ENCODE measurements at places on chromosomes 4 and X. TPM values are rescaled to one million over a fixed set of nuclear protein-coding genes. Genes with fewer than 3 reads are reported as not detected.

ARMCX1 gene
- total RNA-seq = 22.9 TPM

INPP4B gene
- total RNA-seq = 14.0 TPM

AP1AR gene
- 8.3 TPM for total RNA-seq

STK32B gene
- total RNA-seq = 5.8 TPM

GLRA2 gene
- total RNA-seq = not detected

ASB5 gene
- 0.18 TPM for total RNA-seq

AWAT2 gene
- total RNA-seq = under 0.01 TPM

KDR gene
- total RNA-seq = not detected

SLC9B1 gene
- total RNA-seq = 0.28 TPM

DNA sequence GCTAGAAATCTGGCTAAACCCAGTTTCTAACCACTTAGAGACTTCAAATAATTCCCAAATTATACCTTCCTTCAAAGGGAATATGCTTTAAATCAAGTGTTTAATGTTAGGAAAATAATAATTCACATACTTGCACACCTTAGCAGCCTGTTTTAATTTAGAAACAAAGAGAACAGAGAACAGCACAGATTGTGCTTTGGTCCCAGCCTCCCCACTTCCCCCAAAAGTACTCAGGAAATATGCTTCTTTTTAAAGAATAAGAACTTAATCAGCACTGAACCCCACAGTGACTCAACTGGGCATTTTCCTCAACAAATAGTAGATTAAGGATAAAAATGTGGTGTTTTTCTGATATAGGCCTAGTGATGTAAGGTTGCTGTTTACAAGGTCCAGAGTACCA is 295.8 kb downstream of the GBA3 start:
- H3K27ac ChIP-seq = no peak overlapping the region
- H3K27me3 ChIP-seq = no peaks in the 10 kb centered on the region
- no peaks in the 10 kb centered on the region for H3K4me1 ChIP-seq
- H3K36me3 ChIP-seq = no peaks in the 10 kb centered on the region
- DNase-seq = no peak

DNA sequence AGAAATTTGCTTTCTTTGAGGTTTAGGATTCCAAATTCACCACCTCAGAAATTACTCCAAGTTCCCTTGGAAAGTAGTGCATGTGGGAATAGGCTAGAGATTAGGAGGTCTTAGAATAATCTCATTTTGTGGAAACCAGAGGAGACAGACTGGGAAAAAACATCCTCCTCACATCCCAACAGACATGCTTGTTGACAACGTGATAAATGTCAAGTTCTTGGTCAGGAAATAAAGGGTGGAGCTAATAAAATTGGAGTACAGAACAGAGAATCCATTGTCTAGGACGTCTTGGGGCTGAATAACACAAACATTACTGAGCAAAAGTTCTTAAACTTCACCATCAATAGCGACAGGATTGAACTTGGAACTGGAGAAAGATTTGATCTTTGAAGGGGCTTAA is 233.4 kb downstream of the PABPC4L start:
- no peaks in the 10 kb centered on the region for H3K27me3 ChIP-seq
- H3K27ac ChIP-seq = no peak overlapping the region
- H3K4me1 ChIP-seq = no peaks in the 10 kb centered on the region

DNA sequence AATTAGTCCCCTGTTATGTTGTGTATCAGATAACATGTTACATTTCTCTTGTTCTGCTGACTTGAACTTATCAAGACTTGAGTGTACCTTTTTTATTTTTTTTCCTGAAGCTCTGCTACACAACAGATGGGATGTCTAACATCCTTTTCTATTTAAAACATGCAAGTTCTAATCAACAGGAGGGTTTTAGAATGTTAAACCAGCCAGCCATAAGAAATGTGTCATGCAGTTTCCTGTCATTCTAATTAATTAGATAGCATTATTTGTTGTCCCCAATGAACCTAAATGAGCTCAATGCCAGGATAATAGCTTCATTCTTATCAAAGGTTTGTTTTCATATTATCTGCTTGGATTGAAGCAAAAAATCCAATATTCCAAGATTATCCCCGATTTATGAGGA is 958.2 kb downstream of the PCDH7 start:
- no peaks in the 10 kb centered on the region for H3K27me3 ChIP-seq
- no peak for DNase-seq
- no peak overlapping the region for H3K27ac ChIP-seq
- H3K4me3 ChIP-seq = no peak overlapping the region

GRCh38 chrX:153681175-153681574 is 6.6 kb upstream of the SLC6A8 start:
- H3K27ac ChIP-seq = no peak overlapping the region
- no peaks in the 10 kb centered on the region for H3K4me1 ChIP-seq
- DNase-seq = no peak
- H3K27me3 ChIP-seq = peaks cover 7% of the 10 kb centered on the region
- no peak overlapping the region for H3K4me3 ChIP-seq

DNA sequence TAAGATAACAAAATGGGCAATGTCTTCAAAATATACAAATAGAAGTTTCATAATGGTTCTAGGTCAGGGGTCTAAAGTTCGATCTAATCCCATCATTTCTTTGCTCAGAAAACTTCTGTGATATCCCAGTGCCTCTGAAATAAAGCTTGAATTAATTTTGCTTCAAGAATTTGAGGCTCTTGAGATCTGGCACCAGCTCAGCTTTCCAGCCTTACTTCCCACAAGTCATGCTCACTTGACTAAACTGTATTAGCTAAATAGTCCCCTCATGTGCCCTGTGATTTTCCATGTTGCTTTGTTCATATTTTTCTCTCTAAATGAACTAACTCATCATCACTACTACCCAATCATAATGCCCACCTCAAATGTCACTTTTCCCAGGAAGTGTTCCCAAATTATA is 50.8 kb upstream of the MBNL3 start:
- DNase-seq = no peak
- no peaks in the 10 kb centered on the region for H3K4me1 ChIP-seq
- H3K27ac ChIP-seq = no peak overlapping the region
- H3K4me3 ChIP-seq = no peak overlapping the region
- no peaks in the 10 kb centered on the region for H3K36me3 ChIP-seq

GRCh38 chr4:73098713-73099112 is 29.2 kb upstream of the COX18 start:
- H3K27ac ChIP-seq = no peak overlapping the region
- H3K27me3 ChIP-seq = no peaks in the 10 kb centered on the region
- H3K4me1 ChIP-seq = no peaks in the 10 kb centered on the region
- H3K4me3 ChIP-seq = no peak overlapping the region
- peaks cover 38% of the 10 kb centered on the region for H3K36me3 ChIP-seq
- DNase-seq = no peak

DNA sequence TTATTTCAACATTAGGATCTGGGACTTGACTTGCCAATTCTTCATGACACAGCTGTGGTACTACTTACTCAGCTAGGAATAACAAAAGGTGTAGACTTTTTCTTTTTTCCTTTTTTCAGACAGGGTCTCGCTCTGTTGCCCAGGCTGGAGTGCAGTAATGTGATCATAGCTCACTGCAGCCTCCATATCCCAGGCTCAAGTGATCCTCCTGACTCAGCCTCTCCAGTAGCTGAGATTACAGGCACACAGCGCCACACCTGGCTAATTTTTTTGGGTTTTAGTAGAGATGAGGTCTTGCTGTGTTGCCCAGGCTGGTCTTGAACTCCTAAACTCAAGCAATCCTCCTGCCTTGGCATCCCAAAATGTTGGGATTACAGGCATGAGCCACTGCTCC is 16.3 kb downstream of the NOA1 start:
- no peak for DNase-seq
- no peaks in the 10 kb centered on the region for H3K27me3 ChIP-seq
- H3K27ac ChIP-seq = no peak overlapping the region
- H3K36me3 ChIP-seq = peaks cover 11% of the 10 kb centered on the region
- no peak overlapping the region for H3K4me3 ChIP-seq

- H3K4me3 ChIP-seq = no peak overlapping the region
- peaks cover 7% of the 10 kb centered on the region for H3K4me1 ChIP-seq
- no peak overlapping the region for H3K27ac ChIP-seq
- no peaks in the 10 kb centered on the region for H3K36me3 ChIP-seq
- DNase-seq = no peak
Measured at GRCh38 chr4:133869486-133869885, 332.1 kb downstream of the PABPC4L start.

DNA sequence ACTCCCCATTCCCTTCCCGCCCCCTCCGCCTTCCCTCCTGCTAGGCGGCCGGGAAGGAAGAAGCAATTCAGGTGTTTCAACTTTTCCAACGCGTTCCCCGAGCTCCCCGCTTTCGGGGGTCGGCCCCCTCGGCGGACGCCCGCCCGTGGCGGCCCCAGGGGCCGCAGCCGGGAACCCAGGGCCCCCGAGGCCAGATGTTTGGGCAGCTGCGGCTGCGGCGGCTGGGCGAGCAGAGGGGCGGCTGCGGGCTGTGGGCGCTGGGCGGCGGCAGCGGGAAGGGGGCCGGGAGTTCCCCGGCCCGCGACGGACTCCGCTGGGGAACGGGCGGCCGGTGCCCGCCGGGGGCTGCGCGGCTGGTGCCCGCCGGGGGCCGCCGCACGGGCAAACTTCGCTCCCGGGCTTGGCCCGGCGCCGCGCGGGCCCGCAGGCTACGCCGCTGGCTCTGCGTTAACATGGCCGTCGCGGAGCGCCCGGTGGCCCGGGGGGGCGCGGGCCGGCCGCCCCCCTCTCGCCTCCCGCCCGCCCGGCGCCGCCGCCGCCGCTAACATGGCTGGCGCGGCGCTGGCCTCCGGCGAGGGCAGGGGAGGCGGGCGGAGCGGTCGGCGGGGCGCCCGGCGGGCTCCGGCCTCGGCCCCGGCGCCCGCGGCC is 510 bp downstream of the HMGB3 start:
- peak overlapping the region; percentile 56 for H3K4me3 ChIP-seq
- peak overlapping the region; percentile 41 for H3K27ac ChIP-seq
- no peaks in the 10 kb centered on the region for H3K4me1 ChIP-seq
- peaks cover 4% of the 10 kb centered on the region for H3K36me3 ChIP-seq

DNA sequence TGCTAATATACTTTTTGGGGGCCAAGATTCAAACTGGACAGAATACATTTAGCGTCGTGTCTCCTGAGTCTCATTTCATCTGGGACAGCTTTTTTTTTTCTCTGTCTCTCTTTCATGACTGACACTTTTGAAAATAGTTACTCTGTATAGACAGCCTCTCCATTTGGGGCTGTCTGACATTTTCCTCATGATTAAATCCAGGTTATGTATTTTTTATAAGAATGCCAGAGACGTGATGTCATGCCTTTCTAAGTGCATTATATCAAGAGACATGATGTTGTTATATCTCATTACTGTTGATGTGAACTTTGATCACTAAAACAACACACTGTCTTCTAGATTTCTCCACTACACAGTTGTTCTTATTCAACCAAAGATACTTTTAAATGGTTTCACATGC is 199.0 kb downstream of the BANK1 start:
- no peak overlapping the region for H3K4me3 ChIP-seq
- no peaks in the 10 kb centered on the region for H3K27me3 ChIP-seq
- no peaks in the 10 kb centered on the region for H3K4me1 ChIP-seq

GRCh38 chr4:168524006-168524405 is 27.2 kb downstream of the PALLD start:
- DNase-seq = peak; percentile 88
- no peaks in the 10 kb centered on the region for H3K36me3 ChIP-seq
- H3K27ac ChIP-seq = no peak overlapping the region
- peaks cover 13% of the 10 kb centered on the region for H3K4me1 ChIP-seq
- no peaks in the 10 kb centered on the region for H3K27me3 ChIP-seq

All from IMR-90 (cell line).